Suprapubic skin (tissue), 4 donors: ENCODE measurements at places on chromosomes 3 and 15. TPM values are rescaled to one million over a fixed set of nuclear protein-coding genes. Genes with fewer than 3 reads are reported as not detected.

The IGSF11 gene
- 2.0 TPM for total RNA-seq

The CELSR3 gene
- total RNA-seq, result 2.3 TPM

The ILDR1 gene
- 1.9 TPM for total RNA-seq

The KCNAB1 gene
- 0.42 TPM for total RNA-seq

The GATA2 gene
- total RNA-seq, result 2.4 TPM

The RPP25 gene
- 7.8 TPM for total RNA-seq

The CLDN18 gene
- total RNA-seq, result not detected

The CFAP20DC gene
- total RNA-seq, result 0.73 TPM
